ENCODE measurements at places on chromosomes 12 and 14. TPM values are rescaled to one million over a fixed set of nuclear protein-coding genes. Genes with fewer than 3 reads are reported as not detected.

GRCh38 chr14:49975799-49976198 lies 82.9 kb downstream of the ARF6 start:
- DNase-seq = no peak

GRCh38 chr12:1966561-1967226 lies 37.6 kb downstream of the DCP1B start:
- no peak for DNase-seq

DNA sequence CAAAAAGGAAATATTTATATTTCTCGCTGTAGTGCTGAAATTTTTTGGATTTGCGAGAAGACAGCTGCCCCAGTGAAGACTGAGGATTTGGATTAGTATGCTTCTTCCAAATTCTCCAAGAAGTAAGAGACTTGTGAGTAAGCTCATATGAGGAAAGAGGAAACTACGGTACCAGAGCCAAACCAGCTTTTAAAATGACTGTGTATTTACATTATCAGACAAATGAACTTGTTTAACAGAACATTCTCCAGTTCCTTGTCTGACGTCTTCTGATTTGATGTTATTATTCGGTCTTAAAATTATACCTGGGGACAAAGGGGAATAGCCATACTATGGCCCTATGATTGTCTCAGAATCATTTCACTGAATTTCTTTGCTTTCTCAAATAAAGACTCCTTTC lies 8.0 kb downstream of the CLEC12B start:
- no peak for DNase-seq

DNA sequence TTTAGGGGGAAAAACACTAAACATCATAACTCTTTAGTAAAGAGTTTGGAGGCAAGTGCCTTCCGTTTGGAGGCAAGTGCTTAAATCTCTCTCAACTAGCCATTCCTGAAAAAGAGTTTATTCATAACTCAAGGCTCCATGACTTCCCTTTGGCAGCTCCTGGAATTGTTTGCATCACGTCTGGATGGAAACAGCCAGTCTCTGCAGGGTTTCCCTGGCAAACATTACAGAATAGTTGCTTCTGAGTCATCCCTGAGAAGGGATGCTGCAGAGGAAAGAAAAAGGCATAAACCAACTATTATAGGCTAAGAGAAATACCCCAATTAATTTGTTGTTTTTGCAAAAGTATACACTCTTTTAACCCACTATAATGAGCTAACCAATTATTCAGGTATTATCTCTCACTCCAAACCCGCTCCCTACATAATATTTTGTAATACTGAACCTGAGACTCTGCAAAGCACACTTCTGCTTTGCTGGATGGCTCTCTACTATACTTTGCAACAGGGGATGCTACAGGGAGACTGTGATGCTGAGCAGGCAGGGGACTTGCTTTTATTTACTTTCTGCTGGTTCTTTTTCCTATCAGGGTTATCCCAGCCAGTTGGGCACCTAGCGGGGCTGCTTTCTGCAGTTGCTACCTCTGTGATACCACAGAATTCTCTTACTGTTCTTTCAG lies 497.7 kb downstream of the FUT8 start:
- DNase-seq = peak; percentile 30

GRCh38 chr12:96985515-96986362 lies 78.7 kb downstream of the NEDD1 start:
- no peak for DNase-seq

DNA sequence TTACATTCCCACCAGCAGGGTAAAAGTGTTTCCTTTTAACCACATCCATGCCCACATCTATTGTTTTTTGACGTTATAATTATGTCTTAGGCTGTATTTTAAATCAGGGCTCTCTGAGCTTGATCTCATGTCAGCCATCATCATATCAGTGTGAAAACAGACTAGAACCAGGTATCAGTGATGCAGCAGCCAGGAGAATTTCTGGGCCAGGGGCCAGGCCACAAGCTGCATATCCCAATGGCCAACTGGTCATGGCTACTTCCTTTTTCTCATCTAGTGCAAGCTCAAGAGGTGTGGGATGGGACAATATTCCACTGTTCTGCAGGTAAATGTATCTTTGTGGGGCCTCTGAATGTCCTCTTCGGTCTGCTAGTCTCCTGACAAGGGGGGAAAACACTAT lies 125.1 kb downstream of the CRADD start:
- DNase-seq = no peak

- peak; percentile 69 for DNase-seq
These were observed 87.7 kb downstream of the C12orf75 start for GRCh38 chr12:105418229-105418628.

RERG gene
- total RNA-seq = 0.14 TPM

CLEC1A gene
- total RNA-seq = 0.50 TPM
